ENCODE measurements at places on chromosomes 4 and X.

- DNase-seq = peak; percentile 36
Observed at GRCh38 chrX:119790977-119791436, 423 bp downstream of the RPL39 start.

GRCh38 chr4:2796849-2797544 is 4.1 kb downstream of the SH3BP2 start:
- DNase-seq = no peak

DNA sequence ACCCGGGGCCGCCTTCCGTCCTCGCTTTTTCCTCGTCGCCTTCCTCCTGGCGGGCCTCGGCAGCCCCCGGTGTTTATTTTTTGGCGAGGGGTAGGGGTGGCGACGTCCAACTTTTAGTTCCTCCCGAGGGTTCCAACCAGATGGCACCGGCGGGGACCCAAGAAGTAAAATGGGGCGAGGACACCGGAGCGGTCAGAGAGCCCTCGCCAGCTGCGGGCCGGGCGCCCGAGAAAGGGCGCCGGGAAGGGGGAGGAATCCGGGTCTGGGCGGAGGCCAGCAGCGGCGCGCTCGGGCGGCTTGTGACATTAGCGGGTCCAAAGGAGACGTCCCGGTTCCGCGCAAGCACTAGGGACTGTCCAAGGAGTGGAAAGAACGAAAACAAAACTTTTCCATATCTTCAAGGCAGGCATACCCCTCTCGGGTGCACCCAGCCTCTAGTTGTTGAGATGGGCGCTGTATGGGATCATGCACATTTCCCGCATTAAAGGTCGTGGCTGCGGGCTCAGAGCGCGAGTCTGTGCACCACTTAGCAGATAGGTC is 691 bp upstream of the USP46 start:
- peak; percentile 29 for DNase-seq

GRCh38 chr4:24973747-24974601 is 56.8 kb downstream of the LGI2 start:
- no peak for DNase-seq

DNA sequence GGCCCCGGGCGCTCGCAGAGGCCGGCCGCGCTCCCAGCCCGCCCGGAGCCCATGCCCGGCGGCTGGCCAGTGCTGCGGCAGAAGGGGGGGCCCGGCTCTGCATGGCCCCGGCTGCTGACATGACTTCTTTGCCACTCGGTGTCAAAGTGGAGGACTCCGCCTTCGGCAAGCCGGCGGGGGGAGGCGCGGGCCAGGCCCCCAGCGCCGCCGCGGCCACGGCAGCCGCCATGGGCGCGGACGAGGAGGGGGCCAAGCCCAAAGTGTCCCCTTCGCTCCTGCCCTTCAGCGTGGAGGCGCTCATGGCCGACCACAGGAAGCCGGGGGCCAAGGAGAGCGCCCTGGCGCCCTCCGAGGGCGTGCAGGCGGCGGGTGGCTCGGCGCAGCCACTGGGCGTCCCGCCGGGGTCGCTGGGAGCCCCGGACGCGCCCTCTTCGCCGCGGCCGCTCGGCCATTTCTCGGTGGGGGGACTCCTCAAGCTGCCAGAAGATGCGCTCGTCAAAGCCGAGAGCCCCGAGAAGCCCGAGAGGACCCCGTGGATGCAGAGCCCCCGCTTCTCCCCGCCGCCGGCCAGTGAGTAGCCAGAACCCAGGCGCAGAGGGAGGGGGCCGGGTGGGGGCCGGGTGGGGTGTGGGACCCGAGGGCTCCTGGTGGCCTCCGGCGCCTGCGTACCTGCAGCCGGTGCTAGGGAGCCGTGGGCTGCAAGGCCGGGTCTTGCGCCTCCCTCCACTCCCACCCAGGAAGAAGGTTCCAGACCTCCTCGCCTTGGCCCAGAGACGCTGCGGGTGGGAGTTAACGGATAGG is 534 bp downstream of the MSX1 start:
- no peak for DNase-seq

DNA sequence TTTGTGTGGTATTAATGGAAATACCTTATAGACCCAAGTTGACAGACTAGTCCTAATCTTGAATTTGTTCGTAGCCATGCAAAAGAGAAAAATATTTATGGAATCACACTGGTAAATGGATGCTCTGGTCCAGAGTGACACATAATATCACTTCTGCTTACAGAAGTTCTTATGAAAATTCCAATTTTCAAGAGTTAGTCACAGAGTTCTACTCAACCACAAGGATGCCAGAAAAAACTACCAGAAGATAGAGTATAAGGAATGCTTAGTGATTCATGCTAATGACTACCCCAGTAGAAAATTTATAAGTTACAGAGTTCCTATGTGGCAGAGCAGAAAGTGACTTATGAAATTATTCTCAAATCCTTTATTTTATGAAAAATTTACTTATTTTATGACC is 1384.8 kb downstream of the FAM133A start:
- DNase-seq = peak; percentile 89

DNA sequence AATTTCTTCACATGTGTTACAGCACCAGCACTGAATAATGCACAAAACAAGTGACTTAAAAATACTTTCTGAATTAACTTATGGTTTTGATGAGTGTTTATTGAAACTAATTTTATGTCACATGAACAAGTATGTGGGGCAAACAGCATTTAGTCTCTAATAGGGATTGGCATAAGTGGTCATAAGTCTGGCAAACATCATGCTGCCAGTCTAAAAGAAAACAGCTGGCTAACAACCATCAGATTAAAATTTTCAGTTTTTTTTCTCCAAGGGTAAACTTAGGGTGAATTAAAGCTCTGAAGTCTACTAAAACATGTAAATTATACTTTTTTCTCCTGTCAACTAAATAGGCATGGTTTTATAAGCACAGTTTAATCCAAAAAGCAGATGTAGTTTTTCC is 1014.2 kb downstream of the FAT4 start:
- DNase-seq = no peak

- no peak for DNase-seq
Observed at GRCh38 chr4:169351872-169352271, 81.1 kb upstream of the SH3RF1 start.

GRCh38 chrX:39149761-39150160 is 348.5 kb downstream of the MID1IP1 start:
- DNase-seq = peak; percentile 19
